ENCODE measurements at places on chromosomes 3 and 15. TPM values are rescaled to one million over a fixed set of nuclear protein-coding genes. Genes with fewer than 3 reads are reported as not detected.

Gene PLA2G4E
- not detected for total RNA-seq

GRCh38 chr3:71694358-71694999, 30.7 kb downstream of the EIF4E3 start:
- DNase-seq: no peak

DNA sequence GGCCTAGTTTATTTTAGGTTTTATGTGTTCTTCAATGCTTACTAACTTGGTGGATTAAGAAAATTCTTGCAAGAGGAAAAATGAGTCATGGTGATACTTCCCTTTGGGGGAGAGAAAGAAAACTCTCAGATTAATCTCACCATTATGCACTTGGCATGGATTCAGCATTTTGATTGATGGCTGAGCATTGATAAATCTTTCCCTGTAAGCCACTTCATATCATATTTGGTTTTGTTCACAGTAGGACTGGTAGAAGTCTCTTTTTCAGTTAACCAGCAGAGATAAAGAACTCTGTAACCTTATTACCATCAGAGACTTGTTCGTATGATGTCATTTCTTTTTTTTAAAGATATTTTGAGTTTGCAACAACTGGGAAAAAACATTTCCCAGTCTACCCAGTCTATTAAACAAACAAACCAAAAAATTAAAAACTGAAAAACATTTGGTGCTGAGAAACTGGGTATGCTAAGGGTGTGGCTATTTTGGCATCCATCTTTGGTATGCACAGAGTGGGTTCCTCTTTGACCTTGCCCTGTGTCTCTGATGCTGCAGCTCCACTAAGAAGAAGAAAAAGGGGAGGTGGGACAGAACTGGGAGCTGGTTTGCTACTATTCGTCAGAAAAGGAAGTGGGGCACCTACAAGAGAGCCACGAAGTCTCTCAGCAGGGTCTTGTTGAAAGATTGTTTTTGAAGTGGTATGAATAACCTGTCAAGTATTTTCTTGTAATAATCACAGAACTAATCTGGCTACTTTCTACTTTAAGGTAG, 17.2 kb downstream of the TMOD3 start:
- DNase-seq: no peak

Gene MUSTN1
- total RNA-seq: 1.8 TPM

Gene CORO2B
- total RNA-seq: 3.9 TPM

DNA sequence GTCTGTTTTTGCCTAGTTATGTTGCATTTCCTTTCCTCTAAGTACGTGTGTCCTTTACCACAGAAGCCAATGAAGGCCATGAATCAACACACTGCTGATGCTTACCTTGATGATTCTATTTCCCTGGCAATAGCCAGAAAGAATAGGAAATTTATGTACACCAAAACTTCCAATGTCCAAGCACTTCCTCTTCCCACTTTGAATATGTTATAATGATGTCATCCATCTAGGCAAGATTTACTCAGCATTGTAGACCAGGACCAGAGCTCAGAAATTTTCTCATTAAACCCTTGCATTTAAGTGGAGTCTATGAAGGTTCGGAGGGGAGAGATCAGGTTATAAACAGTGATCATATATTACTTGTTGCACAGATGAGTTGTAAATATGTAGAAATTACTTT, 126.0 kb downstream of the THRB start:
- no peak for DNase-seq

DNA sequence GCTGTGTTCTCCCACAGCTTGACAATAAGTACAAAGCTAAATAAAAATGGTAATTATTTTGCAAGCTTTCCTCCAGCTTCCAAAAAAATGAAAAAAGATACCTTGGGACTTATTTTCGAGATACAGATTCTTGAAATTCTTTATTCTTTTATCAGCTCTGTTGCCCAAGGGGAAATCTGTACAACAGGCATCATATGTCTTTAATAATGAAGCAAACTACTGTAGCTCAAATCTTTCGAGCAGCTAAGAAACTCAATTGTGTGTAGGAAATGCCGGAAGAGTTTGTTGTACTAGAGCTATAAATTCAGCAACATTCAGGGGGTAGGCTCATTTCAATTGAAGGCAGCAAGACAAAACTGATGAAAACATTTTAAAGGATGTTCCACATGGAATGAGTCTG, 297.7 kb downstream of the GBE1 start:
- no peak for DNase-seq

DNA sequence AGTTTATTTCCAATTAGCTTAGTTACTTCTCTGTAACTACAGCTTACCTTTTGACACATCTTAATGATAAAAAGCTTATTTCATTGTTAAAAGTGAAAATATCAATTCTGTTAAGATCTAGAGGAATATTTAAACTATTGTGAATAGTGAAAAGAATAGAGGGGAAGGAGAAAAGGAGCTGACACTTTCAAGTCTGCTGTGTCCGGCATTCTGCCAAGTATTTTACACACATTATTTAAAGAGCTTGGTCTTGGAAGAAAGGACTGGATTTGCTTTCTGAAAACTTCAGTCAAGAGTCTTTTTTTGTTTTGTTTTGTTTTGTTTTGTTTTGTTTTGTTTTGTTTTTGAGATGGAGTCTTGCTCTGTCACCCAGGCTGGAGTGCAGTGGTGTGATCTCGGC, 34.8 kb downstream of the CCDC80 start:
- no peak for DNase-seq

Gene MKRN3
- not detected for total RNA-seq

DNA sequence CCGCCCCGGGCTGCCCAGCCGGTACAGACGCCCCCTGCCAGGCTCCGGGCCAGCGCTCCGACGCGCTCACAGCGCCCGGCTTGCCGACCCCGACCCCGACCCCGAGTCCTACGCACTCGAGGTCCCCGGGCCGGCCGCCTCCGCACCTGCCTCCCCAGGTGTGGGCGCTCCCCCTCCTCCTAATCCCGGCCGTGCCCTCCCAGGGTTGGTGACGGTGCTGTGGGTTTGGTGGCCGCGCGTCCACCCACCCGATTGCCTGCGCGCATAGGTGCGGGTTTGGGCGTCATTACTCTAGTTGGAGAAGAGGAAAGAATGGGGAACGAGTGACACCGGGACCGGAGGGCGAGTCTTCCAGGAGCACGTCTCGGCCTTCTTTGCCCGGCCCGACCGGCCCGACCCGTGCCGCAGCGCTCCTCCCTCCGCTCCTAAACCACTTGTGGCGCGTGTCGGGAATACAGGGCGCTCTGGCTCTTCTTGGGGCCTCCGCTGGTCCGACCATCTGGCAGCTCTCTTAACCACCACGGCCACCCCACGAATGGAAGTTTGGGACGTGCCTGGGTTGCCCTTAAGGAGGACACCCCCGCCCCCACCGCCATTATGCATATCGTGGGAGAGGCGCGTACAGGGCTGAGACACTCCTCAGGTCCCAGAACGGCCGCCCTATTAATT, 810 bp upstream of the THRB start:
- DNase-seq: no peak

DNA sequence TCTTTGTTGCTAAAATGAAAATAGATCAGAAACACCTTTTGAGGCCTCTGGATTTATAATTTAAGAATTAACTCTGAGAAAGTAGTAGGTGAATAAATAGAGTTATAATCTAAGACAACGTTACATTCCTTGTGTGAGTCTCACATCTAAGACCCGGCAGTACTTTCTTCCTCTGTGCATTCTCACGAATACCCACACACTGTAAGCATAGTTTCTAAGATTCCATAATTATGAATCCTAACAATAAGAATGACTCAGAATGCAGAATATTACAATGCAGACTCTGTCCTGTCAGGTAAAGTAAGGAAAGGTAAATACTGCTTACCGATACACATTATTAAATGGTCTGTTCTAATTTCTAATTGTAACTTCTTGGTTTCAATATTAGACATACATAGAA, 257.7 kb upstream of the CNTN6 start:
- DNase-seq: no peak

DNA sequence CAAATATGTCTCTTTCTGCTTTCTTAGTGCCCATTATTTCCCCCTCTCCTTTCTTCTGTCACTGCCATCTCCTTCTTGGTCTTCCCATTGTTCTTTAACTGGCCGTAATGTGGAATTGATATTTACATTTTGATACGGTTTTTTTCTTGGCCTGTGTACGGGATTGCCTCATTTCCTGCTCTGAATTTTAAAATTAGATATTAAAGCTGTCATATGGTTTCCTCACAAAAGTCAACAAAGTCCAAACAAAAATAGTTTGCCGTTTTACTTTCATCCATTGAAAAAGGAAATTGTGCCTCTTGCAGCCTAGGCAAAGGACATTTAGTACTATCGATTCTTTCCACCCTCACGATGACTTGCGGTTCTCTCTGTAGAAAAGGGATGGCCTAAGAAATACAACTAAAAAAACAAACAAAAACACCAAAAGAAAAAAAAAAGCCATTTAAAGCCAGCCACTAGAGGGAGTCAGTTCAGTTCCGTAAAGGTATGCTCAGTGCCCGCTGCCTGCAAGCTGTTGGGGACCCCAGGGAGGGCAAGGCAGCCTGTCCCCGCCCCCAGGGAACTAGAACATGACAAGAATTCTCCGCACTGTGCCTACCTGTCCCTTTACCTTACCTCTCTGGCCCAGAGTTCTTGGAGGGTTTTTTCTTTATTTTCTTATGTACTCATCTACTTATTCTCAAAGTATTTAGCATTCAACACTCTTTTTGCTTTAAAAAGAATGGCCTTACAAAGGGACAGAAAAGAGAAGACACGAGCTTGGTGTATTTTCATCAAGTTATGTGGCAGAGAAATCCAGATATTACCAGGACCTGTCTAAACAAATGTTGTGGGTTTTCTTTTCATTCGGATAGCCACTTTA, 30.0 kb upstream of the NR2E3 start:
- peak; percentile 36 for DNase-seq

DNA sequence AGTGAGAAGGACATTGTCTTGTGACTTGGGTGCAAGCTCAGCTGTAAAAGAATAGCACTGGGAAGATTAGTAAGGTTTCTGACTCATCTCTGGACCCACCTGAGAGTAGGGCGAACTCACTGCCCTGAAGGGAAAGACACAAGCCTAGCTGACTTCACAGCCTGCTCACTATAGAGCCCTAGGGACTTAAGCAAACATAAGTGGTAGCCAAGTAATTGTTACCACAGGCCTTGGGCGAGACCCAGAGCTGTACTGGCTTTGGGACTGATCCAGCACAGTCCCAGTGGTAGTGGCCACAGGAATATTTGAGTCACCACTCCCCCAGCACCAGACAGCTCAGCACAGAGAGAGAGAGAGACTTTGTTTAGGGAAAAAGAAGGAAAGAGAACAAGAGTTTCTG, 429.9 kb downstream of the TBL1XR1 start:
- DNase-seq: no peak

Gene CHST14
- 12.7 TPM for total RNA-seq

GRCh38 chr15:78101423-78102105, 9.2 kb downstream of the SH2D7 start:
- no peak for DNase-seq

DNA sequence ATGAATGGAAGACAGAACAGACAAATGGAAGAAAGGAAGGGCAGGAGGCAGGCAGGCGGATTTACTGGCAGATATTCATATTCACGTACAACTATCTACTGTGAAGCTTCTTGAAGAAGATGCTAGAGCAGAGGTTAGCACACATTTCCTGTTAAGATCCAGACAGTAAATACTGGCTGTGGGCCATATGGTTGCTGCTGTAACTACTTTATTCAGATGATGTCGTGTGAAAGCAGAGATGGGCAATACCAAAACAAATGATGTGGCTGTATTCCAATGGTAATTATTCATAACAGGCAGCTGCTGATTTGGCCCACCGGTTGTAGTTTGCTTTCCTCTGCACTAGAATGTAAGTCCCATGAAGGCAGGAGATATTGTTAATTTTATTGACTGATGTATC, 115.7 kb upstream of the PRTG start:
- no peak for DNase-seq

Gene SH2D7
- not detected for total RNA-seq

Gene SAMMSON
- not detected for total RNA-seq

DNA sequence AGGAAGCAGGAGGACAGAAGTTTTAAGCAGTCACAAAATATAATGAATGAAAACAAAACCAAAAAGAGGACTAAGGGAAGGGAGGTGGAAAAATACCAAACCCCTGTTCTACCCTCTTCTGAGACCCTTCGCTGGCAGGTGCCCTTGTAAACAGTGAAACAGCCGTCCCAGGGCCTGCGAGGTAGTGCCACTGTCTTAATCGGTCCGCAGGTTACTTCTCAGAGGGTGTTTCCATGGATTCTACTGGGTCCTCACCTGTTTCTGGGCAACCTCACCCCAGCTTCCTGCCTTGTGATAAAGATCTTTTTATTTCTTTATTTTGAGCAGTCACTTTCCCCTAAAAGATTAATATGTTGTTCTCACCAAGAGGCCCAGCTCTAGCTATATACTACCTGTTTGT, 65.3 kb downstream of the SLC30A4 start:
- no peak for DNase-seq

GRCh38 chr3:115903843-115904242, 280.5 kb downstream of the GAP43 start:
- DNase-seq: no peak

- DNase-seq: no peak
These were observed 503 bp downstream of the HLTF start for GRCh38 chr3:149085828-149086231.

DNA sequence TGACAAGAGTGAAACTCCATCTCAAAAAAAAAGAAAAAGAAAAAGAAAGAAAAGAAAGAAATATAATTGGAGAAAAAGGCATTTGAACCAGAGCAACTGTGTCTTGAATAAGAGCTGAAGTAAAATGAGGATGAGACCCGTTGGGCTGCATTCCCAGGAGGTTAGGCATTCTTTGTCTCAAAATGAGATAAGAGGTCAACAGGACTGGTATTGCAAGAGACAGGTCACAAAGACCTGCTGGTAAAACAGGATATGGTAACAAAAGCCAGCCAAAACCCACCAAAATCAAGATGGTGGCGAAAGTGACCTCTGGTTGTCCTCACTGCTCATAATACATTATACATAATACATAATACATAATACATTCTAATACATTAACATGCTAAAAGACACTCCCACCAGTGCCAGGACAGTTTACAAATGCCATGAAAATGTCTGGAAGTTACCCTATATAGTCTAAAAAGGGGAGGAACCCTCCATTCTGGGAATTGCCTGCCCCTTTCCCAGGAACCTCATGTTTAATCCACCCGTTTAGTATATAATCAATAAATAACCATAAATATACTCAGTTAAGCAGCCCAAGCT, 8.6 kb upstream of the TIPIN start:
- no peak for DNase-seq

DNA sequence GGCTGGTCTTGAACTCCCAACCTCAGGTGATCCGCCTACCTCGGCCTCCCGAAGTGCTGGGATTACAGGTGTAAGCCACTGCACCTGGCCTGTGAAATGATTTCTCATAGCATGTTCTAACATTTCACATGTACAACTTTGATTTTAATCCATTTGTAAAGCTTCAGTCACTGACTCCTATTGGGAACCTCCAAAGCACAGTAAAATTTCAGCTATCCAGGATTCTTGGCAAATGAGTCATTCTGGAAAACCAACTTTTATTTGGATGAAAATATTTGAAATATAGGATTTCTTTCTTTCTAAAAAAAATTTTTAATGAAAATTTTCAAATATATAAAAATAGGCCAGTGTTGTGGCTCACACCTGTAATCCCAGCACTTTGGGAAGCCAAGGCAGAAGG, 2.7 kb upstream of the LMAN1L start:
- no peak for DNase-seq

All from type B pancreatic cell (in vitro differentiated cells).